Activated T-cell treated with anti-CD3 and anti-CD28 coated beads, Interleukin-2, amount 50 U/mL, for 72 hours (primary cell): ENCODE measurements at places on chromosomes 5 and 9. TPM values are rescaled to one million over a fixed set of nuclear protein-coding genes. Genes with fewer than 3 reads are reported as not detected.

DNA sequence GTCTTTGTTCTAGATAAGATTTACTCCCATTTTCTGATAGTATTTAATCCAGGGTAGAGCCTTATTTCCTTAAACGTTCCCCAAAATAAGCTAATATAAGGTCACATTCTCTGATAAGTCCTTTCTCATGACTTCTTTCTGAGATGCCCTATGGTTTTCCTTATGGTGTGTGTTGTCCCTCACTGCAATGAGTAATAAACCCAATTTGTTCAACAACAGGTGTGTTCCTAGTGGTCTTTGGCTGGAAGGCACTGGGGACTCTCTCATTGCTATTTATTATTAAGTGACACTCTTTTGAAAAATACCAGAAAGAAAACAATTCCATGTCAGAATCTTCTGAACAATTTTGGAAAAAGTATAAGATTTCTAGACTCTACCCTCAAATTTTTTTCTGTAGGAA lies 256.5 kb upstream of the PPP1R2B start:
- H3K4me3 ChIP-seq, result no peak overlapping the region
- no peaks in the 10 kb centered on the region for H3K36me3 ChIP-seq
- H3K27me3 ChIP-seq, result peaks cover 29% of the 10 kb centered on the region

GRCh38 chr5:149404746-149405549 lies 25.9 kb upstream of the IL17B start:
- H3K4me1 ChIP-seq, result no peaks in the 10 kb centered on the region
- DNase-seq, result no peak
- no peaks in the 10 kb centered on the region for H3K27me3 ChIP-seq
- H3K36me3 ChIP-seq, result no peaks in the 10 kb centered on the region

DNA sequence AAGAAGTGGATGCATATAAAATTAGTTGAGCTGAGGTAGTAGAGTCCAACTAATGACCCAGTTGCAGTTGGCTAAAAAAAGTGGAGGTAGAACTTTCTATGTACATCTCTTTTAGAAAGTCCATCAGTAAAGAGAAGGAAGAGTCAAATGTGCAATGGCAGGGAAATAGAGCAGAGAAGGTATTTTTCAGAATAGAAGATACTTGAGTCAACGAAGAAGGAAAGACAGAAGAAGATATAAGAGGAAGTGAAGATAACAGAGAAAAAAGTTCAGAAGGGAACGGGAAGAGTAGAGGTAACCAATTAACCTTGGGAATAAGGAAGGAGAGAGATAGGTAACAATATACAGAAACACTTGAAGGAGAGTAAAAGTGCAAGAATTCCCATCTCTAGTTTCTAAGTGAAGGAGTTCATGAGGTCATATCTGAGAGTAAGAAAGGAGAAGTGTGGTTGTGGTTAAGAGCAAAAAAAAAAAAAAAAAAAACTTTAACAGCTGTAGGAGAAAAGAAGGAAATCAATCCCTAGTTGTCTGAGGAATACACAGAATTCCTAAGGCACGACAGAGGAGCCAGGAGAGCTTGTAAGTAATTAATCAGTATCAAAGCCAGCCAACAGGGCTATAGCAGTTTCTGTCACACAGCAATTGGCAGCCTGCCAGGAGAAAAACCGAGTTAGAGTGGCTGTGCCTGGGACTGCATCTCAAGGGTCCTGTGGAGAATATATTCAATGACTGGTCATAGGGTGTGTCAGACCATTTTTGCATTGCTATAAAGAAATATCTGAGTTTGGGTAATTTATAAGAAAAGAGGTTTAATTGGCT lies 61.0 kb downstream of the ARL15 start:
- peak; percentile 3 for DNase-seq
- no peak overlapping the region for H3K4me3 ChIP-seq
- H3K4me1 ChIP-seq, result no peaks in the 10 kb centered on the region
- H3K27ac ChIP-seq, result no peak overlapping the region
- no peaks in the 10 kb centered on the region for H3K36me3 ChIP-seq

Gene GRAMD2B
- 15.7 TPM for total RNA-seq

Gene S100Z
- total RNA-seq, result 1.9 TPM

DNA sequence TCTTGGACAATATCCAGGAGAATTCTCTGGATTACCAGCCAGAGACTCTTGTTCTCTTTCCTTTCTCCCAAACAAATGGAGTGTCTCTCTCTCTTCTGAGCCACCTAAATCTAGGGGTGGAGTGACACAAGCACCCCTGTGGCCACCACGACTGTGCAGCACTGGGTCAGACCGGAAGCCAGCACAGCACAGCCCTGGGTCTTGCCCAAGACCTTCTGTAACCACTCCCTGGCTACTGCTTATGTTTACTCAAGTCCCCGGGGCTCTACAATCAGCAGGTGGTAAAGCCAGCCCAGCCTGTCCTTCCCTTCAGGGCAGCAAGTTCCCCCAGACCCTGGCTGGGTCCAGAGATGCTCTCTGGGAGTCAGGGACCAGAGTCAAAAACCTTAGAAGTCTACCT lies 110.0 kb upstream of the TUT7 start:
- H3K27ac ChIP-seq, result no peak overlapping the region
- H3K4me1 ChIP-seq, result no peaks in the 10 kb centered on the region
- peaks cover 2% of the 10 kb centered on the region for H3K27me3 ChIP-seq
- H3K36me3 ChIP-seq, result no peaks in the 10 kb centered on the region

Gene GCNT4
- total RNA-seq, result 3.2 TPM

DNA sequence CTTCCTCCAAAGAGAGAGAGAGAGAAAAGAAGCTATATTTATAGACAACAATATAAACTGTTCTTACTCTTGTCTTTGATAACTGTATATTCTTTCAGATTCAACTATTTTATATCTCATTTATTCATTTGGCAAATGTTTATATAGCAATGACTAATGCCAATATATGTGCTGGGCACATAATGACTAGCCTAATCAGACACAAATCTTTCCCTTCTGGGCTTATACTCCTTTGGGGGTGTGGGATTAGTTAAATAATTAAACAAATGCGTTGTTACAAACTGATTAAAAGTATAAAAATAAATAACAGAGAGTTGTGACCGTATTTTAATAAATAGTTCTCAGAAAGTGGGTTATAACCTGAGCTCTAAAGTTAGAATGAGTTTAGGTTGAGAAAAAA lies 4.0 kb downstream of the SPINK14 start:
- peaks cover 14% of the 10 kb centered on the region for H3K27me3 ChIP-seq
- no peaks in the 10 kb centered on the region for H3K36me3 ChIP-seq
- H3K4me1 ChIP-seq, result no peaks in the 10 kb centered on the region
- no peak for DNase-seq

Gene SLC34A1
- total RNA-seq, result 0.19 TPM

DNA sequence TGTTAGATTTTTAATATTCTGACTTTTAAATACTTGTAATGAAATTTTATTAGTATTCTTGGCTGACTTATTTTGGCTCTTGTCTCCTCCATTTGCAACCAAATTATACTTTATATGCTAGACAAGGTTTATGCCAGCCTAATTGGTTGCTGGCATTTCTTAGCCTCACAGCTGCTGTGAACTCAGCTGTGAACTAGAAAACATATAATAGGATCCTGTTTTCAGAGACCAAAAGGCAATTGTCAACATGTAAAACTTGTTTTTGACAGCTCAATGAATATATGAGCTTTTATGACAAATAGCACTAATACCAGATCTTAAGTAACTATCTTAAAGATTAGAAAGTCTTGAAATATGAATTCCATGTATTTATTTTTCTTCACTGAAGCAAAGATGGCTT lies 25.9 kb downstream of the KIF2A start:
- no peak overlapping the region for H3K27ac ChIP-seq
- no peak for DNase-seq
- no peak overlapping the region for H3K4me3 ChIP-seq

Gene NELFB
- total RNA-seq, result 53.1 TPM

Gene DRD1
- not detected for total RNA-seq

- H3K27ac ChIP-seq, result no peak overlapping the region
- H3K36me3 ChIP-seq, result no peaks in the 10 kb centered on the region
- no peaks in the 10 kb centered on the region for H3K4me1 ChIP-seq
- peaks cover 7% of the 10 kb centered on the region for H3K27me3 ChIP-seq
- H3K4me3 ChIP-seq, result no peak overlapping the region
Observed at GRCh38 chr5:52481201-52481600, 306.5 kb upstream of the ITGA1 start.

DNA sequence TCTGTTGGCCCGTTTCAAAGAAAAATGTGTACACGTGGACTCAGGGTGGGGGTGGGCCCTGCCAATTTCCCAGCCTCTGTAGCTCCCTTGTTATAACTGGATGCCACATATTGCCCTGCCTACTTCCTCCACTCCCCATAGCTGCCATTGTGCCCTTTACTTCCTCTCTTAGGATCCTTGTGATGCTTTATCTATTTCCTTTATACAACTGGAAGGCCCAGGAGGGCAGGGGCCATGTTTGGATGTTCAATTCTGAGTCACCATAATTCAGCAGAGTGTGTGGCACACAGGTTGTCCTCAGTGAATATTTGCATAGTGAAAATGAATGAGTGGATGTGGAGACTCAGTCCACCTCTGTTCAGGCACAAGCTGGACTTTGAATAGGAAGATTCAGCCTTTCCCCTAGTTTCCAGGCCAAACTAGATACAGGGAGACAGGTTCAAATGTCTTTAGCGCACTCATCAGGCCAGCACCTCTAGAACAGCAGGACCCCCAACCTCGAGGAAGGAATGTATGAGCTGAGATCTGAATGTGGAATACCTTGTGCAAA lies 10.6 kb upstream of the FEM1C start:
- H3K4me1 ChIP-seq, result no peaks in the 10 kb centered on the region
- peaks cover 11% of the 10 kb centered on the region for H3K27me3 ChIP-seq
- no peak overlapping the region for H3K27ac ChIP-seq
- no peak for DNase-seq
- H3K4me3 ChIP-seq, result no peak overlapping the region
- no peaks in the 10 kb centered on the region for H3K36me3 ChIP-seq

Gene KCNN2
- not detected for total RNA-seq

Gene SPIN1
- total RNA-seq, result 28.2 TPM

Gene GADD45G
- total RNA-seq, result 6.0 TPM

Gene CCNI2
- total RNA-seq, result 4.6 TPM

Gene FGF10
- total RNA-seq, result not detected

DNA sequence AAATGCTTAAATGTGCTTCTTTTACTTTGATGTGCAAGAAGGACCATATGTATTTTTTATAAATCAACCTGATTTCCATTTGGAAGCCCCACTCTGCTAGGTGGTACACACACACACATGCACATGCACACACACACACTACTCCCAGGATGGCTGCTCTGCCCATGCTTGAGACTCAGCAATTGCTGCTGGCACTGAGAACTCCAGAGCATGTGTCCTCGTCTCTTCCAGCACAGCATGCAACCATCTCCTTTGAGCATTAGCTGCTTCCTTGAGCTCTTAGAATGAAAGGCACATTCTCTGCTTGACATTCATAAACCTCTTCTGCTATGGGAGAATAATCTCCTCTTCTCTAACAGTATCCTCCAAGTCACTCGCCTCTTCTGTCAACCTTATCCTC lies 115.9 kb downstream of the FEM1C start:
- no peak for DNase-seq
- no peak overlapping the region for H3K4me3 ChIP-seq
- H3K4me1 ChIP-seq, result no peaks in the 10 kb centered on the region
- H3K36me3 ChIP-seq, result no peaks in the 10 kb centered on the region

- no peaks in the 10 kb centered on the region for H3K4me1 ChIP-seq
- no peaks in the 10 kb centered on the region for H3K36me3 ChIP-seq
- H3K27me3 ChIP-seq, result peaks cover 22% of the 10 kb centered on the region
- H3K27ac ChIP-seq, result no peak overlapping the region
- no peak for DNase-seq
Observed at GRCh38 chr5:124605541-124605940, 140.9 kb downstream of the ZNF608 start.

Gene JAK2
- 31.9 TPM for total RNA-seq
